ENCODE measurements at places on chromosomes 11 and 22. TPM values are rescaled to one million over a fixed set of nuclear protein-coding genes. Genes with fewer than 3 reads are reported as not detected.

AIFM3 gene
- total RNA-seq = not detected

IGSF22 gene
- 0.34 TPM for total RNA-seq

NXPE1 gene
- total RNA-seq = not detected

PRR33 gene
- not detected for total RNA-seq

OR5P2 gene
- total RNA-seq = not detected

RNF121 gene
- total RNA-seq = 20.9 TPM

PKNOX2 gene
- not detected for total RNA-seq

SAA1 gene
- not detected for total RNA-seq

ARHGAP20 gene
- total RNA-seq = not detected

CBLIF gene
- total RNA-seq = not detected

PANX3 gene
- total RNA-seq = not detected

LINC01488 gene
- total RNA-seq = not detected

SCGB1C1 gene
- not detected for total RNA-seq

TMPRSS4 gene
- not detected for total RNA-seq

PICK1 gene
- total RNA-seq = 19.0 TPM

GRIK4 gene
- not detected for total RNA-seq

SCGB1D1 gene
- not detected for total RNA-seq

PGM2L1 gene
- total RNA-seq = 6.8 TPM

GPHA2 gene
- not detected for total RNA-seq

MYBPC3 gene
- total RNA-seq = not detected

PAX6 gene
- total RNA-seq = not detected

POTEH gene
- total RNA-seq = not detected

RTN3 gene
- 67.7 TPM for total RNA-seq

RAB36 gene
- 0.15 TPM for total RNA-seq

HTR3A gene
- not detected for total RNA-seq

DLG2 gene
- 0.78 TPM for total RNA-seq

KRTAP5-8 gene
- 0.19 TPM for total RNA-seq

FAT3 gene
- not detected for total RNA-seq

ST14 gene
- not detected for total RNA-seq

TIGD3 gene
- 0.75 TPM for total RNA-seq

MS4A4E gene
- total RNA-seq = not detected

PATE2 gene
- total RNA-seq = not detected

OR4P4 gene
- not detected for total RNA-seq
